ENCODE measurements at places on chromosomes 7 and 10.

- DNase-seq, result no peak
These were observed 75.7 kb downstream of the MICALL2 start for GRCh38 chr7:1383398-1384112.

GRCh38 chr7:151451156-151451555 is 11.2 kb upstream of the CRYGN start:
- no peak for DNase-seq

- DNase-seq, result no peak
These were observed 1.3 kb upstream of the MINPP1 start for GRCh38 chr10:87503401-87503800.

DNA sequence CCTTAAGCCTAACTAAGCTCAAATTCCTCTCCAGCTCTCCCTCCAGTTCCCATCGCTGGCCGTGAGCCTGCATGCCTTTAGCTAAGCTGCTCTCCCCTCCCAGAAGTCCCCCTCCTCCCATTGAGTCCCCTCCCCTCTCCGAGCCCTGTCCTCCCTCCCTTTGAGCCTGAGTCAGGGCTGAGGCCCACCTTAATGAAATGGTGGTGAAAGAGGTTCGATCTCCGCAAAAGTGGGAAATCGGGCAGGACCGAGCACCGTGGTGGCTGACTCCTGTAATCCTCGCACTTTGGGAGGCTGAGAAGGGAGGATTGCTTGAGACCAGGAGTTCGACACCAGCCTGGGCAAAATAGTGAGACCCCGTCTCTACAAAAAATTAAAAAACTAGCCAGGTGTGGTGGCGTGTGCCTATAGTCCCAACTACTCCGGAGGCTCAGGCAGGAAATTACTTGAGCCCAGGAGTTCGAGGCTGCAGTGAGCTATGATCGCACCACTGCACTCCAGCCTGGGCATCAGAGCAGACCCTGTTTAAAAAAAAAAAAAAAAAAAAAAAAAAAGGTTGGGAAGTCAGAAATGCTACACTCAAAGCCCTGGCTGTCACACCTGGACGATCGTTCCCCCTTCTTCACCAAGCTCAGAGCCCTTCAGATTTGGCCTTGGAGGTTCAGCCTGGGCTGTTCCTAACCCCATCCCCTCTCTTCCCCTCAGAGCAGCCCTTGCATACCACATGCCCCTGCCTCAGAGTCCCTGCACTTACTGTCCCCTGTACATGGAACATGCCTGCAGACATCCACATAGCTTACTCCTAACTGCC is 995 bp upstream of the CLDN3 start:
- no peak for DNase-seq

- DNase-seq, result no peak
These were observed 83.6 kb upstream of the TMEM106B start for GRCh38 chr7:12127455-12127854.

GRCh38 chr10:10798102-10798863 is 219.4 kb upstream of the CELF2 start:
- DNase-seq, result no peak

GRCh38 chr10:52639652-52640051 is 132.9 kb downstream of the MBL2 start:
- no peak for DNase-seq

DNA sequence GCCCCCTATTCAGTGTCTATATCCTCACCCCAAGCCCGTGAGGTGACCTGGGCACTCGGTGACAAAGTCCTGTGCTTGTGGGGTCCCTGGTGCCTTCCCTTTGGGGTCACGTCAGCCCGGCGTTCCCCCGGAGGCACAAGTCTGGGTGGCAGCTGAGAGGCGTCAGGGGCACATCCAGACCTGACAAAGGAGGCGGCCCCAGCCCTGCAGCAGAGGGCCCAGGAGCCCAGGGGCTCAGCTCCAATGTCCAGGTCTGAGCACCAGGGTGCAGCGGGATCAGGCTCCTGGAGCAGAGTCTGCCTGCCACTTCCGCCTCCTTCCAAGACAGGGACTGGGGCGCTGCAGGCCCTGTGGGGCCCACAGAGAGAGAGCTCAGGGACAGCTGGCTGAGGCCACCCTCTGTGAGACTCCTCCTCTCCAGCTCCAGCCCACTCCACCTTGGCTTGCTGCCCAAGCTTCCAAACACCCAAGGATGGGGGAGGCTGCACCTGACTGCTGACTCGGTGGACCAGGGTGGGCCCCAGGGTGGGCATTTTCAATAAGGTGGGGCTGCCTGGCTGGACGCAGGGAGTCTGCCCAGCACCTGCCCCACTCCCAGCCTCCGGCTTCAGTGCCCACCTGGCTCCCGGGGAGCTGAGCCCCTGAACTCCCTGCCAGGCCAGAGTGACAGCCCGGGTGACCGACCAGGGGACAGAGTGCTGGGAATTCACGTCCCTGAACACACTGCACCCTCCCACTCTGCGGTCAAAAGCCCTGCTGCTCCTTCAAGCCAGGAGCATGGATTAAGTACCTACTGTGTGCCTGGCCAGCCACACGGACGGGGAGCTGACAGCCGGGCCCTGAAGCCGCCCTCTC is 1.0 kb upstream of the KNDC1 start:
- DNase-seq, result no peak

DNA sequence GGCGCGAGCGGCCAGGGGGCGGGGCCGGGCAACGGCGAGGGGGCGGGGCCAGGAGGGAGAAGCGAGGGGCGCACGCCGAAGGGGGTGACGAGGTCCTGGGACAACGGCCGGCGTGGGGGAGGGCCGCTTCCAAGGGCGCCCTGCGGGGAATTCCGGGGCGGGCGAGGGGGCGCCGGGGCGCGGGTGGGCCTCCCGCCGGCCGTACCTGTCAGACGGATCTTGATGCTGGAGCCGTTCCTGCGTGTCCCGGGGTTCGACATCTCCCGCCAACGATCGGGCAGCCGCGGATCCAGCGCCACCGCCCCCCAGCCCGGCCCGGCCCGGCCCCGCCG is 421 bp downstream of the SMURF1 start:
- DNase-seq, result no peak

DNA sequence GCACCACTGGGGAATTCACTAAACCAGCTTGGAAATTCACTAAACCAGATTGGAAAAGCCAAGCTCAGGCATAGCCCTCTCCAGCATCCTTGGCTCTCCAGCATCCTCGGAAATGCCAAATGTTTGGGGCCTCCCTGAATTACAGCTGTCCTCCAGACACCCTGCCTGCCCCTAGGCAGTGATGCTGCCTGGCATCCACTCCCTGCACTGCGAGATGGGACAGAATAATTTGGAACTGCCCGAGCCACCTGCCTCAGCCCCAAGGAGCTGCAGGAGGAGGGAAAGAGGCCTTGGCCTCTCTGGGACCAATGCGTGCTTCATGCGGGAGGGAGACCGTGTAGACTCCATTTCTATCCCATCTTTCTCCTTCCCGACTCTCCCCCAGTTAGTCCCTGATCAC is 64.3 kb downstream of the INSIG1 start:
- DNase-seq, result no peak

- DNase-seq, result no peak
These were observed 35.5 kb upstream of the WAPL start for GRCh38 chr10:86556933-86557649.

GRCh38 chr7:112963634-112964033 is 123.0 kb downstream of the GPR85 start:
- no peak for DNase-seq

GRCh38 chr10:123119081-123119480 is 16.7 kb upstream of the HMX3 start:
- DNase-seq, result no peak

- DNase-seq, result no peak
These were observed 1.5 kb downstream of the IL15RA start for GRCh38 chr10:5975641-5976473.

DNA sequence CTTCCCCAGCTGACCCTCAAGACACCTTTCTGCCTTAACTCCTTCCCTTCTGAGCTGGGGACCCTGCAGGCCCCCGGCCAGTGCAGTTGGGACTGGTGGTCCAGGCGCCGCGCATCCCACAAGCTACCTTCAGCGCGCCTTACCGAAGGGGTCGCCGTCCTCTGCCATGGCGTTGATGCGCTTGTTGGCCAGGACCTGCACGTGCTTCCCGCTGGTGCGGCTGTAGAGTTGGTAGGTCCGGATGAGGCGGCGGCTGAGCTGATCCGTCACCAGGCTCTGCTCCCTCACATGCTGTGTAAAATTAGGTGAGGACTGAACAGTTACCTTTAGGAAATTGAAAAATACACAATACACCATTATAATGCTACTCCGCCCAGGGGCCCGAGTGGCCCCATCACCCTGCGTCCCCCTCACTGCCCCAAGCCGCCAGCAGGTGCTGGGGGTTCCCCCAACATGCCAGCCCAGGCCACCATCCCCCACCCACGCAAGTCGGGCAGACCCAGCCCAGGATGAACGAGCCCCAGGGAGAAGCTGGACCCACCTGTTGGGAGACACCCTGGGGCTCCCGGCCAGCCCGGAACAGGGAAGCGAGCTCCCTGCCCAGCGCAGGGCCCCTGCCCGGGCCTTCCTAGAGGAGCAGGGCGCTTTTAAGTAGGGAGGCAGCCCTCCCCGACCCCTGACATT is 1.2 kb downstream of the FGF8 start:
- no peak for DNase-seq

GRCh38 chr7:111960984-111961383 is 245.2 kb downstream of the DOCK4 start:
- DNase-seq, result no peak

DNA sequence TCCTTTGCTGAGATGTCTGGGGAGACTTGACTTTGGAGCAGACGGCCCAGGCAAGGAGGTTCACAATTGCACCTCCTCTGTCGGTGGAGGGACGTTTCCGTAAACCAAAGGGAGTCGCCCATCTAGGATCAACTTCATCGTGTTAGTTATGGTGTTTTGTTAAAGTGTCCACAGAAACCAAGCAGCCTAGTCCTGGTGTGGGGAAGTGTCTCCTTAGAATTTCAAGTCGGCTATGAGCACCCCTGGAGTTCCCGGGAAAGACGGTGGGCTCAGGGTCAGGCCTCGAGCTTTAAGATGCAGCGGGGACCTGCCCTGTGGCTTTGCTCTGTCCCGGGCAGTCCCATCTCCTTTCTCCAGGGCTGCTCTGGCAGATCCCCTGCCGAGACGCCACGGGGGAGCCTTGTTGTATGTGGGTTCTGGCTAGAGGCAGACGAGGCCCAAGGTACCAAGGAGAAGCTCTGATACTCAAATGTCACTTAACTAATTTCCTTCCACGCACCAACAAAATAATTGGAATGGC is 319.2 kb downstream of the ADARB2 start:
- DNase-seq, result no peak

DNA sequence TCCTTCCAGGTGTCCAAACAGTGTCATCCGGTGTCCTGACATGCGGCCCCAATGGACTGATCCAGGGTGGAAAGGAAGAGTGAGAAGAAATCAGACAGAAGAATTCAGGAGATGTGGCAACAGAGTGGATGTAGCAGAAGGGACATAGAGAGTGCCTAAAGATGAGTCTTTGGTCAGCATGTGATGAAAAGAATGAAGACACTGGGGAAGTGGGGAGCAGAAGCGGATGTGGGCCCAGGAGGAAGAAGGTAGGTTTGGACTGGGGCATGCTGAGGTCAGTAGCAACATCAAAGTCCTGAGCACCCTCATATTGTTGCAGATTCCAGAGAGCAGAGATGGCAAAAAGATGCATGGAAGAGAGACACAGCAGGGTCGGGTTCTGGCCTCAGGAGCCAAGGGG is 71.8 kb upstream of the STEAP1B start:
- no peak for DNase-seq

GRCh38 chr7:102991077-102991539 is 78.3 kb downstream of the LRRC17 start:
- DNase-seq, result no peak

DNA sequence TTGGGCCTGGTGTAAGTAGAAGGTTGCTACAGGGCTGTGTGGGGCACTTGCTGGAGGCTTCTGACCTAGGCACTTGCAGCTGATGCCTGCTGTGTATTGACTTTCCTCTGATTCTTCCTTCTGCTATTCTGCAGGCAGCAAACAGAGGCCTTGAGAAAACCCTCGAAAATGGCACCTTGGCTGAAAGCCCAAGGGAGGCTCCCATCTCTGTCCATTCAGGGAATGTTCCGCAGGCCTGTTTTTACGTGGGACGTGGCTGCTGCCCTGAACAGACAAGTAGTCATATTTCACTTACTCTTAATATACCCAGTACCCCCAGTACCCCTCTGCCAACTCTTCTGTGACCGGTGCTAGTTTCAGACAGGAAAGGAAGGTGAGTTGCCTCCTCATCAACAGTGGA is 664.7 kb downstream of the INHBA start:
- DNase-seq, result no peak

DNA sequence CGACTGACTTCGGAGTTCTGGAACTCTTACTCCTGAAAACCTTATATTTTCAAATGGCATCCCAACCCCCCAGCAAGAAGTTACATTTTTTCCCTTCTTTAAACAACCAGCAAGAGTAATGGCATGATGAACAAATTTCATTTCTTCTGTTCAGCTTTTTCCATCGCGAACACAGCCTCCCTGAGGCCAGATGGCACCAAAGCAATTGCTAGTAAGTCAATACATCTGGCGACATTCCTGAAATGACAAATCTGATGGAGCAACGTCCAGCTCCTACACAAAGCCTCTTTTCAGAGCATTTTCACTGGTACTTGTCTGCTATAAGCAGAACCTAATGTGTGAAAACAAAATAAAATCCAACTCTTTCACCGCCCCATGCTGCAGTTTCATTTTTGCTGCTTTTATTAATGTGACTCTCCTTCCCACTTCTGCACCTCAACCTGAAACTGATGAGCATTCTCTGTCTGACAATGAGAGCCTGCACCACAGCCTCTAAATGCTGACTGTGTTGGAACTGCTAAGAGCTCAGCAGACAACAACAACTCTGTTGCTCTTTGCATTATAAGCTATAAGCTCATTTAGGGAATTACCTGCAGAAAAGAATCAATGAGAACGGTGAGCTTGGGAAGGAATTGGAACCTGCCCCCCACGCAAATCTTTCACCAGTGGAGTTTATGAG is 229.8 kb downstream of the FGFR2 start:
- no peak for DNase-seq

- no peak for DNase-seq
These were observed 909.6 kb downstream of the REEP3 start for GRCh38 chr10:64430690-64431323.

- no peak for DNase-seq
These were observed 1.2 kb downstream of the AGAP3 start for GRCh38 chr7:151087245-151088018.

DNA sequence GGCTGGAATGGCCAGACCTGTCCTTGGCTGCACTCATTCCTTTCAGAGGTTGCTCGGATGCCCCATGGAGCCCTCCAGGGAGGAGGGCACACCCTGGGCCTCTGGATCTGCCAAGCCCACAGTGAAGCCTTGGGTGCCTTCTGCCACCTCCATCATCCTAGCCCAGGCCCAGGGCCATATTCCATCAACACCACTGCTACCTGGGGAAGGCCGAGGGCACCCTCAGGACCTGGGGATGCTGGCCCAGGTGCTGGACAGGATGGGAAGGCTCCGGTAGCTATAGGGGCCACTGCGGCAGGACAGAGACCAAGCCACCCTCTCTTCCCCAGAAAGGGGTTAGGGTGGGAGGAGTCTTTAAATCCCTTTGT is 810 bp downstream of the OPN4 start:
- no peak for DNase-seq

DNA sequence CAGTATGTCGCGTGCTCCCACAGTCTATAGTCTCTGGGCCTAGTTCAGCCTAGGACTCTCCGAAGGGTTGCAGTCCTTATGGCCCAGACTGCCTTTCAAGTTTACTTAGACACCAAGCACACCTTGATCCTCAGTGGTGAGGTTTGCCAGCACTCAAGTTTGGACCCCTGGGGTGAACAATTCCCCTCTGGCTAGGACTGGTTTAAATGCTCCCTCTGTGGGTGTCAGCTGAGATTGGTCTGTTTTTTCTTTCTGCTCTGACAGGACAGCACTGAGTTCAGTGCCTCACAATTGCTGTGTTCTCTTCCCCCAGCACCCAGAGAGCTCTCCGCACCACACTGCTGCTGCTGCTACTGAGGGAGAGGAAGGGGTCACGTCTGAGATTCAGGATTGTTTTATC is 31.9 kb upstream of the AGR3 start:
- DNase-seq, result no peak
